Thymus (tissue), 14 donors: ENCODE measurements at places on chromosomes 16 and 17.

DNA sequence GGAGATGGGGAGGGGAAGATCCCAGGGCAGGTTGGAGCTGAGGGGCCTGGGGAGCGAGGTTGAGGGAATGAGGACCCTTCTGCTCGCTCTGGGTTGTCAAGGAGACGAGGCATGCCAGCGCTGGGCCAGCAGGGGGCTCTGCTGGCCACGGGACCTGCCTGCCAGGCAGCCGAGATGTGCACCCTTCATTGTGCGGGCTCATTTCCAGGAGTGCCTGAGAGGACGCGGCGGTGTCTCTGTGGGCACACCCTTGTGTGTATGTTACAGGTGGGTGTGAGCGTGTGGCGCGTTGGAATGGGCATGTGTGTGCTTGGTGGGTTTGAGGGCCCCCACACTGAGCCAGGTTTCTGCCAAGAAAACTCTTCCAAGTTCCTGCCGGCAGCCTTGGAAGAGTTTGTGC, 15.9 kb downstream of the ARHGAP23 start:
- no peak for DNase-seq

- DNase-seq: no peak
Measured at GRCh38 chr17:4082136-4082924, 60.5 kb downstream of the ZZEF1 start.

- no peak for DNase-seq
Measured at GRCh38 chr17:21302711-21303425, 18.4 kb downstream of the MAP2K3 start.

DNA sequence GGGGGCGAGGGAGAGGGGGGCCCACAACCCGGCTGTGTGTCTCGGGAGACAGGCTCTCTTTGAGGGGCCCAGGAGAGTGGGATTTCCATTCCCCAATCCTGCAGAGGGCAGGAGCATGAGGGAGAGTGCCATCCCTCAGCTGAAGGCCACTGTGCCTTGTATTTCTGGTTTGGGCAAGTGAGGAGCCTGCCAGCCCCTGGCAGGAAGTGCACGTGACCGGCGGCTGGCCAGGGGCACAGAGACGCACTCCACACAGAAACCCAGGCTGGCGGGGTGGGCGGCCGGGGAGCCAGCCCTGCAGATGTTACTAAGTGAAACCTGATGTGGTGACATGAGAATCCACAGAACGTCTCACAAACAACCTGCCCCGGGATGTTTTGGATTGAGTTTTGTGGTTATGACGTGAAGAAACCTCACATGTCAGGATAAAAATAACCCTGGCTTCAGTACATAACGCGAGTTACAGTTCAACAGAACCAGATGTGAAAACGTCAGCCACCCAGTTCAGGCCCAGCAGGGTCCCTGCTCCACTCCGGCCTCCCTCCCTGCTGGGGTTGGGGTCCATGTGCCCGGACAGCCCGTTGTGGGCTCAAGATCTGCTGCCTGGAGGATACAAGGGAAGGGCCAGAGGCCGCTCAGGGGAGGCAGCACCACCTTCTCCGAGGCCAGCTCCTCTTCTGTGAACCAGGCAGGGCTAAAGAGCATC, 51.7 kb upstream of the MTSS2 start:
- peak; percentile 58 for DNase-seq

DNA sequence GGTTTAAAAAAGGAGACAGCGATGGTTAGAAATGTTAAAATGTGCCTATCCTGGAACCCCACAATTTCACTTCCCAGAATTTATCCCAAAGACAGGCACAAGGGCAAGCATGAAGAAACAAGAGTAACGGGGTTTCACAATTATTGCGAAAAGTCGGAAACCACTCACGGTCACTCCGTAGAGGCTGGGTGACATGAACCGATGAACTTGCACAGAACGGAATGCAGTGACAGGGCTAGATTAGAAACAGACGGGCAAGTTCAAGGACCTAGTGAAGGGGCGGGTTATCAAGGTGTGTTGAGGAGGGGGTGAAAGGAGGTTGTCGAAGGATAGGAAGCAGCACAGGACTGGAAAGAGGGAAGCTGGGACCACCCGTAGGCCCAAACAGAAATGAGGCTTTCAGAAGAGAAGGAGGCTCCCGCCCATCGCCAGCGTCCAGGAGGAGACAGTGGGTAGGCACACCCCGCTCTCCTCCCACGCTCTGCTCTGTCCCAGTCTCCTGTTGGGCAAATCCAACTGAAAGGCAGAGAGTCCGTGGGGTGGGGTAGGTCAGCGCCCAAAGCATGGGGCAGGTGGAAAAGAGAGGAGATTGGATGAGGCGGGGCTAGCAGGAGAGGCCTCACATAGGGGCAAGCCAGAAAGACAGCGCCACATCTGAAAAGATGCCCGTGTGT, 47.4 kb upstream of the JPH3 start:
- DNase-seq: no peak

- DNase-seq: no peak
Measured at GRCh38 chr17:39706921-39707337, 7.1 kb downstream of the ERBB2 start.

DNA sequence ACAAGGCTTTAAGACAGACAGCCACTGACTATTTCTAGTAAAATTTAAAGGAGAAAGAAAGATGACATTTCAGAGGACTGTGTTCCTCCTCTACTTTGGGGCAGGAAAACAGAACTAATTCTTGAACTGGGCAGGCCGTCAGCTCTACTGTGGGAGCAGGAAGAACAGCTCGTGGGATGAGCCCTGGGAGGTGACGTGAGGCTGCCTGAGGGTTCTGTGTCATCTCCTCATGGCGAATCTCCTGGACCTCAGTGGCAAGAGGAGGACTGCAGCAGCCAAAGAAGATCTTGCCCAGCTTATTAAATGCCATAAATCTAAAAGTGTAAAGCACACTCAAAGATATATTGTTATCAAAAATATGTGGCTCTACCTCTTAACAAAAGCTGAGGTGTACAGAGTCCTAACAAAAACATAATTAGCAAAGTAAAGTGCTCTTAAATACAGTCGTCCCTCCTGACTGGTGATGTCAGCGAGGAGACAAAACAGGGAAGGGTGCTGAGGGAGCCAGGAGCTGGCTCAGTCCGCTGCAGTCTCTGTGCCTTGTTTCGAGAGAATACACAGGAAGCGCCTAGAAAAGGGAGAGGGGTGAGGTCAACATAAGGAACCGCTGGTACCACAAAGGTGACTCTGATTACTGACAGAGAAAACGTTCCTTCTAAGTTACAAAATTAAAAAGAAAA, 58.0 kb downstream of the CREBBP start:
- DNase-seq: no peak
